Activated CD4-positive, alpha-beta T cell treated with anti-CD3 and anti-CD28 coated beads, Interleukin-2, Interleukin-4, amounts not matched to agents 100 ng/mL and 50 ng/mL, durations not matched to agents 16 hours and 8 hours (primary cell): ENCODE measurements at places on chromosomes 1 and 21.

- DNase-seq, result no peak
Measured at GRCh38 chr21:31938330-31939301, 65.8 kb downstream of the HUNK start.

DNA sequence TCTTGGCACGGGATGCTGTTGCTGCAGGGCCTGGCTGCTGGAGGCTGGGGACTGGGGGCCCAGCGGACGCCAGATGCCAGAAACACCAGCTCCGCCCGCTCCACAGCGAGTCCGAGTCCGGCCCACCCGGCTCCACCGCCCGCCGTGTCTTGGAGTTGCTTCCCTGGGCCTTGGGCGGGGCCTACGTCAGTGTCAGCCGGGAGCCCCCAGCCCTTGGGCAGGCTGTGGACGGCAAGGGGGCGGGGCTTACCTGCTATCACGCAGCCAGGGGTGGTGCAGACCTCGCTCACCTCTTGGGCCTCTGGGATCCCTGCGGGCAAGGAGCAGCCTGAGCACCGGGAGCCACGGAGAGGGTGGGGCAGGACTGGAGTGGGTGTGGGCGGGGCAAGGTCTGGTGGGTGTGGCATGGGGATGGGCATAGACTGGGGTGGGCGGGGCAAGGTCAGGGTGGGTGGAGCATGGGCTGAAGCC lies 21.8 kb downstream of the MMEL1 start:
- no peak for DNase-seq

DNA sequence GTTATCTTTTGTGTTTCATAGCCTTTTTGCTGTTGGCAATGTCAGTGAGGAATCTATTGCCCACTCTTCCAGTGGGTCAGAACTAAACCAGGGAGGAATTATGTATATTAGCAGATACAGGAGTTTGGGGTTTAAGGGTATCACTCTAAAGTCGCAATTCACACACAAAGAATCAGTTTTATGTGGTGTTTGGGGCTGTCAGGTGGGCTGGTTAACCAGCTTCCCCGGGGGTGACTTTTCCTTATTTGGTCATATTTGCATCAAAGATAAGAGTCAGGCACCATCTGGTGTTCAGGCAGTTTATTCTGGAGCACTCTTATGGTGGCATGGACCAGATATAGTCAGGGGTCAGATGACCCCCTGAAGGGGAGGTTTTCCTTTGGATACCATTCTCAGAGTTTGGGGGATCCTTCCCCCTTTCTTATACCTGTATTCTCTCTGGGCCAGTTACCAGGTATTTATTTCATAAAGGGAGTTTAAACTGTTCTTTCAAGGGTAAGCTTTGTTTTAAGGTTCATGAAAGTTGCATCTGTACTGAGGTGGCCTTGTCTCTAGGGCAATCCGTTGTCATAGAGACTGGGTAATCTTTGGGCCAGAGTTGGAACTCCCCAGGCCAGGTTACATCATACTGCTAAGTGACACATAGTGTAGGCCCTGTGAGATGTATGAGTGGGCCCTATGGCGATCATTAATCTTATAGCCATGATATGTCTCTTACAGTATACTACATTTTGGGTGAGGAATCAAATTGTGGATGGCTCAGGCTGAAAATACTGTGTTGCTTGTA lies 148.2 kb downstream of the RWDD3 start:
- DNase-seq, result no peak

- no peak for DNase-seq
Measured at GRCh38 chr1:196856053-196856452, 31.8 kb upstream of the CFHR4 start.

- DNase-seq, result no peak
Measured at GRCh38 chr21:29511096-29511495, 212.4 kb downstream of the BACH1 start.

GRCh38 chr1:180961622-180962021 lies 48.9 kb downstream of the KIAA1614 start:
- no peak for DNase-seq

DNA sequence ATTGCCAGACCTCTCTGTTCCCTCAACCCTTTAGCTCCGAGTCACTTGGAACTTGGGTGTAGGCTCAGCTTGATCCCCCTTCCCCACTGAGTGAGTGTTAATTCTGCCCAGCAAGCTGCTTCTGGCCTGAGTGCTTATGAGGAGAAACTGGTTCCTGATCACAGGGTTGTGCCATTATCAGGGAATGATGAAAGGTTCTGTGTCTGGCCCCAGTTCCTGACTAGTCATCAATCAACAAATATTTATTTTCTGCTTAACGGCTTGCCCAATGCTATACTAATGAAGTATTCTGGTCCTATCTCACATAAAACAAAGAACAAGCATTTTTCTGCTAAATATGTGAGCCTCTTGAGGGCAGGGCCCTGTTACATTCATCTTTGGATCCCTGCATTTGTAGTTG lies 20.8 kb downstream of the CC2D1B start:
- DNase-seq, result no peak

DNA sequence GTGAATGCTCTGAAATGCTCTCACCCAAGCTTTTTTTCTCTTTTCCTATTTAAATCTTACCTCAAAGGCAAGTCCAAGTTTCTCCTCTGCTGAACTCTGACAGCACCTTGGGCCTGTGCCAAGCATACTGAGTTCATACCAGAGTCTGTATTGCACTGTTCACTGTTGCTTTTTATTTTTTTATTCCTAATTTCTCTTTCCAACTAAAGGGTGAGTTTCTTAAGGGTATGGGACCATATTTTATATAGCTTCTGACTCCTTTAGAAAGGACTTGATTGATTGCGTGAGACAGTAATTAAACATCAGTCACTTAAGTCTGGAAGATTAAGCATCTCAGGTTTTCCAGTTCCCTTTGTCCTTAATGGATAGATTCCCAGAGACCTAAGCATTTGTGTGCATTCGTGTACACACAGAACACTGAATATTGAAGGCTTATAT lies 69.9 kb downstream of the CACHD1 start:
- no peak for DNase-seq

GRCh38 chr1:56578138-56578962 lies 1.0 kb downstream of the PLPP3 start:
- DNase-seq, result no peak

DNA sequence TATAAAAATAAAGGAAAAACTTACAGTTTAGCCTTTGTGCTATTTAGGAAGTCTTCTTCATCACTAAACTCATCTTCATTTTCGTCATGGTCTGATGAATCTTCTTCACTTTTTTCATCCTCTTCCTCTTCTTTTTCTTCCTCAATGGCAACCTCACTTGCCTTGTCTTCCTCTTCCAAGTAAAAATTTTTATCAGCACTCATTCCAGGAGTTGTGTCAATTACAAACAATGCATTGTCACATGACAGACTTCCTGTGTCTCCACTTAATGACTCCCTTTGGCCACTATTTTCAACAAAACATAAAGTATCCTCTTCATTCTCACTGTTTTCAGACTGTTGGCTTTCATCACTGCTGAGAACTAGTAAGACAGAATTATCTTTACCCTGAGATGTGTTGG lies 2.8 kb downstream of the DNTTIP2 start:
- DNase-seq, result no peak

- DNase-seq, result no peak
Measured at GRCh38 chr1:157469752-157470675, 82.3 kb downstream of the FCRL5 start.
